ENCODE measurements at places on chromosomes 3 and 15. TPM values are rescaled to one million over a fixed set of nuclear protein-coding genes. Genes with fewer than 3 reads are reported as not detected.
A peak's percentile ranks its signal among the peaks of the same experiment; 100 is the strongest.

SEMA6D gene
- total RNA-seq, result 8.8 TPM

GRM2 gene
- 0.23 TPM for total RNA-seq

CHRNB4 gene
- total RNA-seq, result 0.57 TPM

PLSCR2 gene
- 2.6 TPM for total RNA-seq

DNA sequence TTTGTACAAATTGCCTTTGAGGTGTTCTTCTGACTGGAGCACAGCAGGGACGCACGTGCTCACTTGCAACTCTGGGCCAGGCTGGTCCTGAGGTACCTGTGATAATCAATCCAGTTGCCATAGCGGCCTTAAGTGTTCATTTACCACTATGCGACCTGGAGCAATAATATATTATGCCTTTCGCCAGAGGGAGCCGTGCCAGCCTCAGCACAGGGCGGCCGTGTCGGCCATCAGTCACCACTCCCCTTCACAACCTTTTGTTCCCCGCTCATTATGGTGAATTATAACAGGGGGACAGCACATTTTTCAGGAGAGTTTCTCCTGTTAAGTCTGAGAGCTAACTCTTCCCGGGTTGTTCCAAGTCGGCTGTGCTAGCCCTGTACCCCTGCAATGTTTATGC lies 289.7 kb downstream of the RORA start:
- no peak for DNase-seq

DNA sequence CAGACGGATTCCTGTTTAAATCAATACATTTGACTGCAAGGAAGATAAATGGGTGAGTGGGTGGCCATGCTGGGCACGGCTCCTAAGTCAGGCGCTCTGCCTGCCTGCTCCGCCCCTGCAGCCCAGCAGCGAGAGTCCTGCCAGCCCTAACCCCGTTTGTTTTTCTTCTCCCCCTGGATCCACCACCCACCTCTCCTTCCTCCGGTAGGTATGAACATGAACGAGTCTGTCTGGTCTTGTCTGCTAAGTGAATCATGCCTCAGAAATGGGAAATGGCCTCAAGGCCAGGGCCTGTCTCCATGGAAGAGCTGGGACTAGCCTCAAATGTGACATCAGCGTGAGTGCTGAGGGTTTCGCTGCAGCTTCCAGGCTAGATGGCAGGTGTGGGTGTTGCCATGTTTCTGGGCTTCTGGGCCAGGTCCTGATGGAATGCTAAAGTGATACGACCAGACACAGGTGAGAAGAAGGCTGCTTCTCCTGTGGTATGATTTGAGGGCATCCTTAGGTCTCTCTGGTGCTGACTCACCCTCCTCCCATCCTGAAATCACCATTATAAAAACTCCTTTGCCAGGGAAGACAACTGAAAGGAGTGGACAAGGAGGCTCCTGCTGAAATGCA lies 5.6 kb upstream of the FEM1B start:
- peak; percentile 82 for DNase-seq

- DNase-seq, result no peak
Observed at GRCh38 chr15:95454403-95455262, 875.9 kb upstream of the NR2F2 start.

DNA sequence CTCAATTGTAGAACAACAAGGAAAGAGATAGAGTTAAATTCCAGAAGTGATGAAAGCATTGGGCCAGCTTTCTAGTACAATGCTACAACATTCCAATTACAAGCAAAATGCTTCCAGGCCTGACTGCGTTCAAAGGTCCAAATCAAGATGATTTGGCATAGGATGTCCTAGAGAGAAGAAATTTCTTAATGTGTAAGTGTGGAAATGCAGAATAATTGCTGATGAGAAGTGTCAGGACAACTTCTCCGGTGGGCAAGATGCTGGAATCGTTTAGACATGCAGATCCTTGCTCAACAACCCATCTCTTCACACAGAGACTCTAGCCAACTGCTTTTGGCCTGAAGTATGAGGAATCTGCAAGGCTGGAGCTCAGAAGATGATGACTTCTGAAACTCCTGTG lies 71.1 kb upstream of the PDZRN3 start:
- DNase-seq, result no peak

GRCh38 chr15:39583596-39584265 lies 2.9 kb downstream of the THBS1 start:
- DNase-seq, result no peak

DNA sequence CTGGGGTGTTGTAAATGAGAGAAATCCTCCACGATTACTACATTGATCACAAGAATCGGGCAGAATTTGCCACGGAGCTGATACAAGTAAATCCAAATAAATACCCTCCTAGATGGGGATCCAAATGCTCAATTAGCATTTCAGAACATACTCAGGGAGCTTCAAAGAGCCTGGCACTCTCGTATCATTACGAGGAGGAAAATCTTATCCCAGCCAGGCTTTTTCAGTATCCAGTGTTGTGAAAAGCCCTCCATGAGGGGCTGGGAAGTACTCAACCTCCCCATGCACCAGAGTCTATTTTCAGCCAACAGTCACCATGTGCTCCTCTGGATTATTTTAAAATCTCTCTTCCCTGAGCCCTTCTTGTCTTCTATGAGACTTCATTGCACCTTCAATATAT lies 122.6 kb upstream of the ARRDC4 start:
- no peak for DNase-seq

GRCh38 chr3:88141458-88142083 lies 8.2 kb upstream of the C3orf38 start:
- no peak for DNase-seq

- DNase-seq, result no peak
Observed at GRCh38 chr3:10245081-10245712, 3.1 kb upstream of the TATDN2 start.

- DNase-seq, result no peak
Observed at GRCh38 chr3:143480344-143480743, 360.8 kb downstream of the CHST2 start.

DNA sequence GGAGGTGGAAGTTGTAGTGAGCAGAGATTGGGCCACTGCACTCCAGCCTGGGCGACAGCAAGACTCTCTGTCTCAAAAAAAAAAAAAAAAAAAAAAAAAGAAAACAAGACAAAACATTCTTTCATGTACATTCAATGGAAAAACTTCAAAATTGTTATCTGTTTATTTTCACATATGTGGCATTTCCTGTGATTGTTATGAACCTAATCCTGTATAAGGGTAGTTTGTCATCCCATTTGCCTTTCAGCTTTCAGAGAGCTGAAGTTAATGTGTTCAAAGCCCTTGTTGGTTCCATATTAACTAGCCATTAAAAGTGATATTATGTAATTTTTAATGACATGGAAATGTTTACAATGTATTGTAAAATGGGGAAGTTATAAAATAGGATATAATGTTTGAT lies 17.3 kb upstream of the NCK1 start:
- no peak for DNase-seq

- no peak for DNase-seq
Observed at GRCh38 chr3:123421353-123422174, 27.3 kb downstream of the ADCY5 start.

DNA sequence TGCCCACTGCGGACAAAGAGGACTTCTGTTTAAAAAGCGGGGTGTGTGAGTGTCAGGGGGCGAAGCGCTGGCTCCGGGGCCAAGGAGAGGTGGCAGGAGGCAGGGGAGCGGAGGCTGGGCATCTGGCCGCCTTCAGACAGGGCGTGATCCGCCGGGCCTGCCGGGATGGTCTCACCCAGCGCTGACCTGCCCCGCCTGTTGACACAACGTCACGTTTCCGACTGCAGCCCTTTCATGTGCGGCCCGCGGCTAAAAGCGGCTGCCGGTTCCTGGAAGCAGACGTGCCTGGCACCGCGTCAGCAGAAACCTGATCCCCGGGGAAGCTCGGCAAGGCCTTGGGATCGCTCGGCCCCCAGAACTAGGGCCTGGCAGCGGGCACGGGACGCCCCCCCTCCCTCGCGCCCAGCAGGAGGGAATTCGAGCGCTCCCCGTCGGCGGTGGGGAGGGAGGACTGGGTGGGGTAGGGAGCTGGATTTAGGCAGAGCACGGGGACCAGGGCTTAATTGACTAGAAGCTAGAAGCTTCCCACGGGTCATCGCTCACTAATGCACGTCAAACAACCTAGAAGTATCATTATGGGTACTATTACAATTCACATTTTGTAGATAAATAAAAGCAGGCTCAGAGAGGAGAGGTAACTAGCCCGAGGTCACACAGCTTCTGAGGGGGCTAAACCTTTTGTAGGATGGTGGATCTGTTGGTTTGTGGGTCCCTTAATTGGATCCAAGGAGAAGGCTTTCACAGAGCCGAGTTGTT lies 7.7 kb downstream of the BHLHE40 start:
- DNase-seq, result peak; percentile 99

DNA sequence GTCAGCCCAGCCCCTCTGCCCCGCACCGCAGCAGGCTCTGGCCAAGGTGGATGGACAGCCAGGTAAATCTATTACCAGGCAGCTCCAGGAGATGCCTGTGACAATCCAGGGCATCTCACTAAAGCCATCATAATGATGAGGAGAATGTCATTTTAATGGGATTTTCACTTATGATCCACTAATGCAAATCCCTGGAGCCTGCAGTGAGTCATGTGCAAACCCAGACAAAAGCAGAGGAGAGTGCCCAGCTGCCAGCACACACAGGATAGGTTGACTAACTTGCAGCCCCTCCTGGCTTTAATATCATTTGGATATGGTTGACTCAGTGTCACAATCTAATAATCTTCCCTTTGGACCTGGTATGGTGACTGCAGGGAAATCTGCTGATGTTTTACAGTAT lies 206.9 kb upstream of the TRIM42 start:
- no peak for DNase-seq

- no peak for DNase-seq
Observed at GRCh38 chr15:93221759-93222158, 132.7 kb upstream of the RGMA start.

DNA sequence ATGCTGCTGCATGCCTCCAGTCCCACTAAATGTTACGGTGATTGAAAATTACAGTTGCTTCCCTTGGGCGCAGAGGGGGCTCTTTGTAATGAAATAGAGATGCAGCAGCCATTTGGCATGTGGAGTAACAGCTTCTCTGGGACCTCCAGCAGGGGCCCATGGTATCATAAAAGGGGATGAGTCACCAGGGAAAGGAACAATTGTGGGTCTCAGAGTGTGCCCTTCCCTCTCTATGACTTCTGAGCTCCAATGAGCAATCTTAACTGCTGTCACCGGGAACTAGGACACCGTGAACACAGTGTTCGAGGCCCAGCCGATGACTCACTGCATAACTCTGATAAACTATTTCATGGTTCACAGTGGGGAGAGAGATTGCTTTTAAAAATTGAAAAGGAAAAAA lies 164.8 kb upstream of the NUDT16 start:
- no peak for DNase-seq

GRCh38 chr15:100103828-100104227 lies 237.9 kb downstream of the ADAMTS17 start:
- DNase-seq, result peak; percentile 41

DNA sequence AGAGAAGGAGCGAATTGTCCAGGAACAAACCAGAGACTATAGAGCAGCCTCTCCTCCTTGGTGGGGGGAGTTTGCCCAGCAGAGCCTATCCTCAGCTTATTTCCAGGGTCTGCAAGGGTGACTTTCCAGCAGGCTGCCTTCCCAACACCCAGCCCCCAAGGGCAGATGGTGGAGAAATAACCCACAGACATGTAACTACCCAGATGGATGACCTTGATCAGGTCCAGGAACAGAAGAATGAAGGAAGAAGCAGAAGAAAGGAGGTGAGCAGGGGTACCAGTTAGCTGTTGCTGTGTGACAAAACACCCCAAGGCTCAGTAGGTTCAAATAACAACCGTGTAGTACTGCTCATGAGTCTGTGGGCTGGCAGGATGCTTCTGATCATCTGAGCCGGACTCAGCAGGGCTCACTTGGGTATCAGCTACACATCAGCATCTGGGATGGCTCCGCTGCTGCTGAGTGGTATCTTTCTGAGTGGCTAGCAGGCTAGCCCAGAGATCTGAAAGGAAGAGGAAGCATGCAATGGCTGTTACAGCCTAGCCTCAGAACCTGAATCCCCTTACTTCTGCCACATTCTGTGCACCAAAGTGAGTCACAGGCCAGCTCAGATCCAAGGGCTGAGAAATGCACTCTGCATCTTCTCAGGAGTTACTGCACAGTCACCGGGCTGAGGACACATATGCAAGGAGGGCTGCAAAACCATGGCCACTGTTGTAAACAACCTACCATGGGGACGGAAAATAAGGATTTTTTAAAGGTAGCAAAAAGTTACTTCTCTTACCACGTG lies 22.2 kb upstream of the TXNRD3 start:
- no peak for DNase-seq

GRCh38 chr3:24290596-24290995 lies 204.1 kb downstream of the THRB start:
- no peak for DNase-seq

GRCh38 chr3:138234401-138235179 lies 47.5 kb downstream of the ARMC8 start:
- DNase-seq, result no peak

GRCh38 chr3:131403216-131403895 lies 21.8 kb downstream of the NUDT16 start:
- no peak for DNase-seq

GRCh38 chr3:13066834-13067233 lies 6.4 kb downstream of the IQSEC1 start:
- DNase-seq, result no peak

- DNase-seq, result no peak
Observed at GRCh38 chr3:169573148-169573547, 90.4 kb downstream of the MECOM start.

- DNase-seq, result no peak
Observed at GRCh38 chr15:79881254-79881653, 15.6 kb downstream of the MTHFS start.

GRCh38 chr3:43213631-43214030 lies 72.7 kb upstream of the SNRK start:
- DNase-seq, result no peak

GRCh38 chr3:183697610-183698317 lies at the start of gene YEATS2:
YEATS2 (plus strand) TSS chr3:183697797; CDS start chr3:183715163, 17,366 bp downstream.
- peak; percentile 50 for DNase-seq

- DNase-seq, result no peak
Observed at GRCh38 chr3:165185707-165186327, 10.4 kb downstream of the SLITRK3 start.

GRCh38 chr3:178623666-178624255 lies 87.5 kb downstream of the KCNMB2 start:
- DNase-seq, result no peak

DNA sequence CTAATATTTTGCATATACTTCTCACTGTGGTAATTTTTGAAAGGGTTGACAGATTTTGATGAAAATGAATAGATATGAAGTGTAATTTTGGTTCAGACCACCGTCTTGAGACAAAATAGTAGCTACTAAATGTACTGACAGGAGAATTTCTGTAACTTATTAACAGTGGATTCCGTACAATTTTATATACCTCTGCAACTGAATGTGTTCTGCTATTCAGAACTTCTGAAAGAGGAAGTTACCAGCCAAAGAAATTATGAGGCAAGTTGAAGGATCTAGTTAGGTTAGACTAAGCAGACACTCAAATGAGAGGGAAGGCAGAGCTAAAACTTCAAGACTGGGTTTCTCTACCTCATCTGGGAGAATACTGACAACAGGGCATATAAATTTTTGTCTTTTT lies 29.4 kb downstream of the GAP43 start:
- no peak for DNase-seq

- DNase-seq, result no peak
Observed at GRCh38 chr15:28994831-28995596, 109.2 kb downstream of the APBA2 start.

- no peak for DNase-seq
Observed at GRCh38 chr3:13403847-13404246, 16.3 kb downstream of the NUP210 start.

All from ureter (tissue), 1 donor.